ENCODE measurements at places on chromosomes 7 and 10.

DNA sequence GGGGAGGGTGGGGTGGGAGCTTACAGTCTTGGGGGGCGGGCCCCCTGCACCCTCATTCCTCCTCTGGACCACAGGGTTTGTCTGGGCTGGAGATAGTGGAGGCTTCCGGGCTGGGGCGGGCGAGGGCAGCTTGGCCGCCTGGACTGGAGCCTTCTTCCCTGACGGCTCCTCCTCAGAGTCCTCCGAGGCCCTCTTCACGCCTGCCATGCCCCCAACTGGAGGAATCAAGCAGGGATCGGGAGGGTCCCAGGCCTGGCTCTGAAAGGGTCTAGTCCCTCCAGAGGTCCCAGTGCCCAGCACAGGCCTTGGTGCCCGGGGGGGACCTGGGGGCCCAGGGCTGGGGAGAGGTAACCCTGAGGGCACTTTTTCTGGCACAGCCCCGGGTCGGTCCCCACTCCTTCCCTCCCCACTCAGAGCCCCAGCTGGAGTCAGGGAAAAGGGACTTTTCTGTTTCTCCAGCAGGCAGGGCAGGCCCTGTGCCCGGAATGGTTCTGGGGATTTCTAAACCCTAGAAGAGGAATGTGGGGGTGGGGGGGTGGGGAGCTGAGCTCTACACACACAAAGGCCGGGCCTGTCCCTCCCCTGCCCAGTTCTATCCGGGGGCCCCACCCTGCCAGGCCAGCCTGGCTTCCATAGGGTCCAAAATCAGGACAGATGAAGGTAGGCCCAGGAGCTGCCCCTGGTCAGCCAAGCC, 11.6 kb downstream of the MICALL2 start:
- no peak for DNase-seq

DNA sequence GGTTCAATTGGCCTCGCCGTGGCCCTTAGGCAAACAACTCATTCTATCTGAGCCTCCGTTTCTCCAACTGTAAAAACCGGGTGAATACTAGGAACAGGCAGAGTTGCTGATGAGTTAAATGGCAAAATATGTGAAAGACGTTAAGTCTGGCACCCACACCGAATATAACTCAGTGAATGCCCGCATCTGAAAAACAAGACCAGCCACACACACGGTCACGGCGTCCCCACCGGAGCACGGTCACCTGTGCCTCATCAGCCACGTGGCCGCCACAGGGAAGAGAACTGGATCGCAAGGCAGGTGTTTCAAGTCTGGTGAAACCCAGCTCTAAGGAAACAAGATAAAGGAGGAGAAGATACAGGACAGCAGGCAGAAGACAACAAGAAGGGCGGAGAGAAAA, 20.4 kb downstream of the PRKAG2 start:
- DNase-seq, result no peak

GRCh38 chr7:24939416-24939815, 40.6 kb downstream of the OSBPL3 start:
- no peak for DNase-seq

- no peak for DNase-seq
Observed at GRCh38 chr10:129398711-129399141, 68.3 kb upstream of the MGMT start.

DNA sequence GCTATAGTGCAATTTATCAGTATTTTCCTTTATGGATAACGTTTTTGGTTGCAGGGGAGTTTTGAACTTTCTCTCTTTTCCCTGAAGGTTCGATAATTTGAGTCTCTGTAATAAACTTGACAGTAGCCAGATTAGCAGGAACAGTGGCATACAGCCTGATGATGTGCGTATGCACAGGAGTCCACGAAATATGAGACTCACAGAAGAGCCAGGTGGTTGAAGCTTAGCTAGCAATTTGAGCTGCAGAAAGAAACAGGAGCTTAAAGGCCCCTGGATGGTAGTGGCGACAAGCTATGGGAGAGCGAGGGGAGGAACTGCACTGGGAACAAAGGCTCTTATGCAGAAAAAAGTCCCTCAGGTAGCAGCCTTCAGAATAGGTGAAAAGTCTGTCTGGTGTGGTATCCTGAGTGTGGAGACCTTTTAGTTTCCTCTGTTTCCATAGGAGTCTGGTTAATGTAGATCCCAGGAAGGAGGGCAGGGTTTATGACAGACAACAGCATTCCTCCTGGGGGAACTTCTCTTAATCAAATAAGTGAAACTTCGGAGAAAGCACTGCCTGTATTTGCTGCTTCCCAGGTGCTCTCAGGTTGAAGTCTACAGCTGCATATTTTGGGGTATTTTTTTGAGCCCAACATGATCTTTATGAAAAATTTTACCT, 32.7 kb downstream of the FANK1 start:
- DNase-seq, result no peak

Measured in NCI-H1105 treated with DMSO at 0.1 percent for 48 hours (cell line).